ENCODE measurements at places on chromosomes 4 and X.

GRCh38 chr4:77734928-77735327 is 84.2 kb downstream of the CNOT6L start:
- no peaks in the 10 kb centered on the region for H3K4me1 ChIP-seq
- H3K36me3 ChIP-seq = peaks cover 23% of the 10 kb centered on the region
- no peak for DNase-seq
- no peak overlapping the region for H3K27ac ChIP-seq

- peak; percentile 70 for DNase-seq
- peak within 1 kb of the TSS; percentile 62 for H3K27ac ChIP-seq
- H3K27me3 ChIP-seq = no peaks in the 10 kb centered on the region
- H3K4me1 ChIP-seq = no peaks in the 10 kb centered on the region
- H3K4me3 ChIP-seq = peak within 1 kb of the TSS; percentile 63
- H3K36me3 ChIP-seq = no peaks in the 10 kb centered on the region
Measured at GRCh38 chrX:46573331-46573891, at the start of gene CHST7. TSS of gene CHST7 (plus strand) at chrX:46573765. CDS start at chrX:46573932, 167 bp downstream.

- no peaks in the 10 kb centered on the region for H3K27me3 ChIP-seq
- no peak overlapping the region for H3K27ac ChIP-seq
- no peaks in the 10 kb centered on the region for H3K36me3 ChIP-seq
- no peaks in the 10 kb centered on the region for H3K4me1 ChIP-seq
Measured at GRCh38 chr4:21090094-21090666, 389.9 kb downstream of the PACRGL start.

DNA sequence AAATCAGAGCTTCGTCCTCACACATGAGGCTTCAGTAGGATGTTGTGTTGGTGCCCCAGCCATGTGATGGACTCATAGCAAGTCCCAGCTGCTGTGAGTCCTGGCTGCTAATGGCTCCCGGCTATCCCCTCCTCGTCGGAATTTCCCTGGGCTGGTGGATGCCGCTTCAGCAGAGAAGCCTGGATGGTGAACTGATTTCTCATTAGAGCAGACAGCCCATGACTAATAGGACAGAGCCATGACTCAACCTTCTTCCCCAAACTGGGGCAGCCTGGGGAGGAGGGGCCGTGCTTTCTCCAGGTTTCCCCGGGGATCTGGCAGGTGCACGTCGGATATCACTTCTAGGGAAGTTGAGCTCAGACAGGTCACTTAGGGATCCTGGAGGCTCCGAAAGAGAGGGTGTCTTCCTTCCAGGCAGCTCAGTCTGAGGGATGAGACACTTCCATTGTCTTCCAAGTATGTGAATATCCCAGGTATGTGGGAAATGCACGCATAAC is 112.7 kb downstream of the ASMT start:
- no peak overlapping the region for H3K4me3 ChIP-seq
- no peak overlapping the region for H3K27ac ChIP-seq
- H3K27me3 ChIP-seq = no peaks in the 10 kb centered on the region
- H3K36me3 ChIP-seq = no peaks in the 10 kb centered on the region
